ENCODE measurements at places on chromosomes 2 and 18. TPM values are rescaled to one million over a fixed set of nuclear protein-coding genes. Genes with fewer than 3 reads are reported as not detected.

DNA sequence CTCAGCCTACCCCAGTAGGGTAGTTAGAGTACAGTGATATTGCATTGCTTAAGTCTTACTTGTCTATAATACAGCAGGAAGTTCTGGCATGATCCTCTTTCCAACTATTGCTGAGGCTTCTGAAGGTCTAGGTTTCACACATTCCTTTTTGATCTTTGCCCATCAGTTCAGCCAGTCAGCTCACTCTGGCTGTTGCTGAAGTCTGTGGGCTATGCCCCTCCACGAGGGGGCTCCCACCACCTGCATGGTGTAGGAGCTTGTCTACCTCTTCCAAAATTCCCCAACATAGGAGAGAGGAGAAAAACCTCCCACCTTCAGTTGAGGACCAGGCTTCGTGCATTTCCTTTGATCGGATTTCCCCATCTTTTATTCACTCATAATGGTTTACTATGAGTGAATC lies 26.3 kb downstream of the PROKR1 start:
- H3K36me3 ChIP-seq, result no peaks in the 10 kb centered on the region
- H3K4me3 ChIP-seq, result no peak overlapping the region
- H3K27me3 ChIP-seq, result peaks cover 59% of the 10 kb centered on the region
- DNase-seq, result no peak
- no peak overlapping the region for H3K27ac ChIP-seq

- H3K27ac ChIP-seq, result no peak overlapping the region
- no peak for DNase-seq
- no peak overlapping the region for H3K4me3 ChIP-seq
- H3K27me3 ChIP-seq, result no peaks in the 10 kb centered on the region
- no peaks in the 10 kb centered on the region for H3K4me1 ChIP-seq
Measured at GRCh38 chr18:74976331-74976909, 232.5 kb downstream of the PTGR3 start.

- H3K27me3 ChIP-seq, result peaks cover 7% of the 10 kb centered on the region
- no peak overlapping the region for H3K27ac ChIP-seq
- H3K36me3 ChIP-seq, result no peaks in the 10 kb centered on the region
- H3K4me3 ChIP-seq, result no peak overlapping the region
- DNase-seq, result no peak
- H3K4me1 ChIP-seq, result no peaks in the 10 kb centered on the region
Measured at GRCh38 chr2:219702796-219703545, 75.5 kb downstream of the SLC4A3 start.

GRCh38 chr18:69978732-69979715 lies 31.4 kb upstream of the CD226 start:
- DNase-seq, result no peak
- H3K4me1 ChIP-seq, result peaks cover 36% of the 10 kb centered on the region
- H3K36me3 ChIP-seq, result peaks cover 36% of the 10 kb centered on the region
- peak overlapping the region; percentile 1 for H3K27ac ChIP-seq
- no peak overlapping the region for H3K4me3 ChIP-seq

DNA sequence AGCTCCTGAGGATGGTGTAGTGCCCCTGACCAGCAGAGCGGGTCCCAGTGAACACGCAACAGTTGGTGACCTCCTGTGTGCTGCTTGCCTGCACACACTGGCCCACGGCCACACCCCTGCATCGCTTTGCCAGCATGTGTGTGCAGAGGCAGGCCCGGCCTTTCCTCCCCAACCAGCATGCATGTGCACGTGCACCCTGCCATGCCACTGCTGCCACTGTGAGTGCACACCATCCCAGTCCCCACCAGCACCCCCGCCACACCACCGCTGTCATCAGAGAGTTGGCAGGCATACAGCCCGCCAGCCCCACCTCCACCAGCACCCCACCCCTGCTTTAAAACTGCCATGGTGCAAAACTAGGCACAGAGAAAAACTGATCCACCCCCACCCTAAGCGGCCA lies 197.4 kb upstream of the SRD5A2 start:
- DNase-seq, result no peak
- H3K27me3 ChIP-seq, result peaks cover 19% of the 10 kb centered on the region
- peaks cover 3% of the 10 kb centered on the region for H3K4me1 ChIP-seq
- no peak overlapping the region for H3K27ac ChIP-seq
- H3K4me3 ChIP-seq, result no peak overlapping the region
- no peaks in the 10 kb centered on the region for H3K36me3 ChIP-seq

GRCh38 chr18:2589345-2590068 lies 18.1 kb downstream of the NDC80 start:
- no peaks in the 10 kb centered on the region for H3K27me3 ChIP-seq
- H3K4me1 ChIP-seq, result peaks cover 43% of the 10 kb centered on the region
- DNase-seq, result no peak
- peak overlapping the region; percentile 84 for H3K27ac ChIP-seq

DNA sequence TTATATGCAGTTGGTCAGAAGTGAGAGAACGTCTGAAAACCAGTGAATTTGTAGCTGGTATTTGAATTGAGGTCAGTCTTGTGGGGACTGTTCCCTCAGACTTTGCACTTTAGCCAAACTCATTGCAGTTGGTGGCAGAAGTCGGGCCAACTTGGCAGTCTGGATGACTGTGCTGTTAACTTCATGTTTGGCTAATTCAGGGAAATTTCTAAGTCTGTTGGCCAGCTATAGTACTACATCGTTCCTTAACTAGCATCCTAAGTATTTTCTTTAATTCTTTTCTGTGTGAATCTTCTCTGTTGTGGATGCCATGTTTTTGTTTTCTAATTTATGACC lies 806.8 kb upstream of the GCFC2 start:
- H3K36me3 ChIP-seq, result no peaks in the 10 kb centered on the region
- no peaks in the 10 kb centered on the region for H3K4me1 ChIP-seq
- H3K4me3 ChIP-seq, result no peak overlapping the region
- no peak for DNase-seq

DNA sequence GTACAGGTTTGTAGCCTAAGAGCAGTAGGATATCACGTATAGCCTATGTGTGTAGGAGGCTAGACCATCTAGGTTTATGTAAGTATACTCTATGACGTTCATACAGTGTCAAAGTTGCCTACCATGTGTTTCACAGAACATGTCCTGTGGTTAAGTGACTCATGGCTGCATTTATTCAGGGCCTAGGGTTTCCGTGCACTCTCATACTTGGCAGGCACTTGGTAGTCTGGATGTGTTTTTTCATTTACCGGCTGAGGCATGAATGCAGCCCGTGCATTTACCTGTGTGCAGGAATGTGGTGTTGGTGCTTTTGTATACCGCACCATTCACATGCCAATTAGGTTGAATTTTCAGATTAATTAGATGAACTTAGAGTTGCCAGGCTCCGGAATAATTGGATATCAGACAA lies 43.4 kb downstream of the MYL12B start:
- no peaks in the 10 kb centered on the region for H3K36me3 ChIP-seq
- peak overlapping the region; percentile 99 for H3K27ac ChIP-seq
- H3K27me3 ChIP-seq, result peaks cover 22% of the 10 kb centered on the region
- H3K4me1 ChIP-seq, result peaks cover 22% of the 10 kb centered on the region

DNA sequence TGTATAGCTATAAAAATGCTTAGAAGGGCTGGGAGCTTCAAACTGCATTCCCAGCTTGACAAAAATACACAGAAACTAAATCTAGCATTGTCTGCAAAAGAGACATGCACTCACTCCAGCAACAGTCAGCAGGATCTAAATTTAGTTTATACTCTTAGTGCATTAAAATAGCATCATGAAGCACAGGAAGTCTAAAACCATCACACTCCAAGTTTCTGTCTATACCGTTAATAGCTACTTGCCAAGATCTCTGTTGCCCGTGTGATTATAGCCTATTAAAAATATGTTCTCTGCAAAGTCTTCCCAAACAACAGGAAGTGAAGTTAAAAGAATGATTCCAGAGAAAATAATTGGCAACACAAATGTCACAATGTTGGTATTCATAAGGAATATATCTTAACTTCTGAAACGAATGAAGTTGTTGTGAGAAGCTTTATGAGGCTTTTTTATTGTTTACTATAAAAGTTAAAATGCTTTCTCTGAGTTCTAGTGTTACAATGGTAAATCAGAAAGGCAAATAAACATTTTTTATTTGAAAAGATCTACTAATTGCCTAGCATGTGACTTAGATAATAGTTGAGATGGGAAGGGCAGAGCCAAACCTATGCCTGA lies 184.2 kb downstream of the ZNF385B start:
- no peak overlapping the region for H3K4me3 ChIP-seq
- no peak overlapping the region for H3K27ac ChIP-seq
- H3K36me3 ChIP-seq, result no peaks in the 10 kb centered on the region

DNA sequence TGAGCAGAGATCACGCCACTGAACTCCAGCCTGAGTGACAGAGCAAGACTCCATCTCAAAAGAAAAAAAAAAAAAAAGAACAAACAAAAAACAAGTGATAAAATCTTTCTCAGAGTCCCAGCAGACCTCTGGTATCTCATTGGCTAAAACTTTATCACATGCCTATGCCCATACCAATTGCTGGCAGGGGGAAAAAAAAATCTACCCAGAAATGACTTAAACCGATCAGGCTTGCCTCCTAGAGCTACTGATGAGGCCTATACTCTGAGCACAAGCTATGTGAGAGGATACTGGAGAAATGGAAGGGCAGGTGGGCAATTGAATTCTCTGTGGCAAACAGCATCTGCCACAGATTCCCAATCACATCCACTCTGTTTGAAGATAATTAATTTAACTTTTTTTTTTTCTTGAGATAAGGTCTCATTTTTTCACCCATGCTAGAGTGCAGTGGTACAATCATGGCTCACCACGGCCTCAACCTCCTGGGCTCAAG lies 49.0 kb downstream of the FBXO36 start:
- H3K27me3 ChIP-seq, result no peaks in the 10 kb centered on the region
- H3K27ac ChIP-seq, result no peak overlapping the region
- no peaks in the 10 kb centered on the region for H3K36me3 ChIP-seq
- no peaks in the 10 kb centered on the region for H3K4me1 ChIP-seq
- H3K4me3 ChIP-seq, result no peak overlapping the region

- H3K36me3 ChIP-seq, result no peaks in the 10 kb centered on the region
- no peaks in the 10 kb centered on the region for H3K4me1 ChIP-seq
- no peaks in the 10 kb centered on the region for H3K27me3 ChIP-seq
- H3K4me3 ChIP-seq, result no peak overlapping the region
Measured at GRCh38 chr2:16952368-16952767, 286.7 kb upstream of the CYRIA start.

The PARD6G gene
- 0.23 TPM for total RNA-seq

The IHH gene
- 0.09 TPM for total RNA-seq

The RAB6C gene
- not detected for total RNA-seq

The PNKD gene
- total RNA-seq, result 20.8 TPM

Measured in activated T-helper 2 cell treated with anti-CD3 and anti-CD28 coated beads, Interferon-gamma antibody, Interleukin-2, Interleukin-4, amounts not matched to agents 10 μg/mL and 5 μg/mL and 100 μg/mL, durations not matched to agents 14 hours and 24 hours and 36 hours (primary cell).